ACHN (cell line): ENCODE measurements at places on chromosomes 12 and 14.

DNA sequence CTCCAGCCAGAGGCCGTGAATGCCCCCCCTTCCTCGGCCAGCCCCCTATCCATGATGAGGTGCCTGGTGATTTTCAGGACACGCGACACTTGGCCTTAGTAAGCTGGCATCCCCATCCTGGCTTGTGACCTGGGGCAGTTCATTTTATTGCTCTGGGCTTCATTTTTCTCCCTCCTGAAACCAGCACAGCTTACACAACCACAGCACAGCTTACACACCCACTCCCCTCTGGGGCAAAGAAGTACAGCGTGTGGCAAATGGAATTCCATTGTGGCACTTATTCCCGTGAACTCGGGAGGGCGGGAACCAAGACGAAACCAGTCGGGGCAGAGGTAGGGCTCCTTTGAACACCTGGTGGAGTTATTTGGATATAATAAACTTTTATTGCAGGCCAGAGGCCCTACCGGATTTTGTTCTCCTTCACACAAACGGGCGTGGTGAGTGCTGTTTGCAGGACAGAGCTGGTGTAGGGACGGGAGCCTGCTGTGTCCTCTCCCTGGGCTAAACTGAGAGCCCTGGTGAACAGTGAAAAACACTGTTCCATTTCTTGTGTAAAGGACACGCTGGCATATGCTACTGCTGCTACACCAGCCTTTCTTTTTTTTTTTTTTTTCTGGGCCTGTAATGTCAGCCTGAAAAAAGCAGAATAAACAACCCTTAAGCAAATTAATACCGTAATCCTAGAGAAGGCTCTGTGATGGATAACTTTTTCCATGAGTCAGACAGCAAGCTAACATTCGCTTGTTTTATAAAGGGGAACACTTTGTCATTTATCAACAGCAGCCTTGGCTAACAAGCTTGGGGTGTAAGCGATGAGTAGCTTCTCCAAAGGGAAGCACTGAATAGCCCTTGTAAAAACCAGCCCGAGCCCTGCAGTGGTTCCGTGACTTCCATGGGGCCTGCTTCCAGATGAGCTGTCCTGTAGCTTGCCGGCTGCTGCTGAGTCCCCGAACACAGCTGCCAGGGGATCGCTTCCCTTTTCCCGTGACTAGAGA is 29.3 kb downstream of the CD9 start:
- no peak for DNase-seq

GRCh38 chr14:87131879-87132278 is 861.1 kb downstream of the GALC start:
- DNase-seq, result no peak

DNA sequence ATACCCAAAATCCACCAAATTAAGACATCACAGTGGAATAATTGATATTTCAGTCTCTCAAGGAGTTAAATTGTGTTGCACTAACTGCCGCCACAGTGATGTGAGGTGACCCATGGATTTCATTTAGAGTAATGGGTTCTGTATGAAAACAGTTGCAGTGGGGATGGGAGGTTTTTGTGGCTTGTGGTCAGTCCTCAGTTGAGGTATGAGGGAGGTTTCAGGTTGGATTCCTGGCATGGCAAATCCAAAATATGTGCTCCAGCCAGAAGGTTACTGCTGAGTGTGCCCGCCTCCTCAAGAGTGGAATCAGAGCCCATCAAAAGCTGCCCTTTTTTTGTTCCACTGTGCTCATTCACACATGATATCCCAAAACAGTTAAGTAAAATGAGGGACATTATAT is 487.1 kb downstream of the EGLN3 start:
- no peak for DNase-seq

GRCh38 chr14:99157676-99158075 is 114.3 kb downstream of the BCL11B start:
- DNase-seq, result no peak

GRCh38 chr12:46386877-46387629 is 14.5 kb upstream of the SLC38A2 start:
- peak; percentile 40 for DNase-seq

GRCh38 chr12:39692258-39692853 is 72.8 kb upstream of the ABCD2 start:
- DNase-seq, result peak; percentile 53

- DNase-seq, result no peak
Observed at GRCh38 chr12:54561164-54561563, 11.8 kb downstream of the PDE1B start.

DNA sequence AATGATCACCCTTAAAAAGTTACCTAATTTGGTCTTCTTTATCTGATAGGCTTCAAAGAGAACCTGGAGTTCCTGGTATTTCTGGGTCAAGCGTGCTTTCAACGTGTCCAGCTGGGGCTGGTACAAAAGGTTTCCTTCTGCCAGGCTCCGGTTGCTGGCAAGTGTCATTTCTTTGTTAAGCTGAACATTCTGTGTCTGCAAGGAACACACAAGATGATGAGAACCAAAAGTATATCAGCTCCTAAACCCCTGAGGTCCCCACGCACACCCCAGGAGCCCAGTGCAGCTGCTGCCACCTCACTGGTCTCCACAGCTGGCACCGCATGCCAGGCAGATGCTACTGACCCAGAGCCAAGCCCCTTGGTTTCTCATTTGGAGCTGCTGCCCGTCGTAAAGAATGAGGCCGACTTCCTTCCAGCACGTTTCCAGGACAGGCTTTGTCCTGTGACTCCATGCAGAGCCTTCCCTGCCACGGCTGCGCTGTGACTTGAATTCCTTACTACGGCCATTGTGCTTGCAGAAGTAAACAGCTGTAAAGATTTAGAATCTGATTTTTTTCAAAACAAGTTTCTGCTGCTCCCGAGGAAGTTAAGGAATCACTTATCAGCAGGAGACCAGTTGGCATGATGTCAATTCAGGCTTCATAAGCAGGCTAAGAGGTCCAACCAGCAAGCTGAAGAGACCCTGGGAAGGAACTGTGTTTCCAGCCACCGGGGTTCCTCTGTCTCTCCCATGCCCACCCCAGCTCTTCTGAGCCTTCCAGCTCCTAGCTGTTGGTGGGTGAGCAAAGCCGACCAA is 24.9 kb downstream of the VPS37B start:
- DNase-seq, result no peak

DNA sequence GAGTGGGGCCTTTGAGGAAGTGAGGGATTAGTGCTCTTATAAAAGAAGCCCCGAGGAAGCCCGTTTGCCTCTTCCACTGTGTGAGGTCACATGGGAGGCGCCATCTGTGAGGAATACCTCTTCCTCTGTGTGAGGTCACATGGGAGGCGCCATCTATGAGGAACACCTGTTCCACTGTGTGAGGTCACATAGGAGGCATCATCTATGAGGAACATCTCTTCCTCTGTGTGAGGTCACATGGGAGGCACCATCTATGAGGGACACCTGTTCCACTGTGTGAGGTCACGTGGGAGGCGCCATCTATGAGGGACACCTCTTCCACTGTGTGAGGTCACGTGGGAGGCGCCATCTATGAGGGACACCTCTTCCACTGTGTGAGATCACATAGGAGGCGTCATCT is 69.7 kb downstream of the SLC24A4 start:
- DNase-seq, result no peak

DNA sequence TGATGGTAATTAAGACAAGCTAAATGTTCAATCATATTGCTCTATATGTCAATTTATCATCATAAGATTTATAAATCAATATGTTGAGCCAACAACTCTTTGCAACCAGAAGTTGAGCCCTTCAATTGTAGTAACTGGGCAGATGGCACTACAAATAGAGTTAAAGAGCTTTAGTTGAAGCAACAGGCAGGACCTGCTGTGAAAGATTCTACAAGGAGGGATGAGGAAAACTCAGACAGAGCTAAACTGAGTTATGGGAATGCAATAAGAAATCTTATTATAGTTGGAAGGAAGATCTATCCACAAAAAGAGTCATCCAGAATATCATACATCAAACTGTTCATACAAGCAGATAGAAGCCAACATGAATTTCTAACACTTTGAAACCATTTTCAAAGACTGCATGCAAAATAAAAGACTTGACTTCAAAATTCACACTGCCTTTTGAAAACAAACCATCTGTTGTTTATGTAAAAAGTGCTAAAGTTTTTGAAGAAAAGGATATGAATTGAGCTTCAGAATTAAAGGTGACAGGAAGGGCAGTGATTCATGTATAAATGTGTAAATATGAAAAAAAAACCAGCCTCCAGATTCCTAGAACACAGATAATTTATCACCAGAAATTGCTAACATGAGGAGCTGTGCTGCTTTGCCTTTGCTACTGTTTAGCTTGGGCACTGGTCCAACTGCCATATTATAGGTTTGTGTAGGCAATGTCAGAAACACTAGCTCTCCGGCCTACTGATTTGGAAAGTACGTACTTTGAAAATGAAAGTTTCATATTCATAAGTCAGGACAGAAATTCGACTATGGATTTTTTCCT is 133.2 kb downstream of the SLC35F4 start:
- peak; percentile 40 for DNase-seq

DNA sequence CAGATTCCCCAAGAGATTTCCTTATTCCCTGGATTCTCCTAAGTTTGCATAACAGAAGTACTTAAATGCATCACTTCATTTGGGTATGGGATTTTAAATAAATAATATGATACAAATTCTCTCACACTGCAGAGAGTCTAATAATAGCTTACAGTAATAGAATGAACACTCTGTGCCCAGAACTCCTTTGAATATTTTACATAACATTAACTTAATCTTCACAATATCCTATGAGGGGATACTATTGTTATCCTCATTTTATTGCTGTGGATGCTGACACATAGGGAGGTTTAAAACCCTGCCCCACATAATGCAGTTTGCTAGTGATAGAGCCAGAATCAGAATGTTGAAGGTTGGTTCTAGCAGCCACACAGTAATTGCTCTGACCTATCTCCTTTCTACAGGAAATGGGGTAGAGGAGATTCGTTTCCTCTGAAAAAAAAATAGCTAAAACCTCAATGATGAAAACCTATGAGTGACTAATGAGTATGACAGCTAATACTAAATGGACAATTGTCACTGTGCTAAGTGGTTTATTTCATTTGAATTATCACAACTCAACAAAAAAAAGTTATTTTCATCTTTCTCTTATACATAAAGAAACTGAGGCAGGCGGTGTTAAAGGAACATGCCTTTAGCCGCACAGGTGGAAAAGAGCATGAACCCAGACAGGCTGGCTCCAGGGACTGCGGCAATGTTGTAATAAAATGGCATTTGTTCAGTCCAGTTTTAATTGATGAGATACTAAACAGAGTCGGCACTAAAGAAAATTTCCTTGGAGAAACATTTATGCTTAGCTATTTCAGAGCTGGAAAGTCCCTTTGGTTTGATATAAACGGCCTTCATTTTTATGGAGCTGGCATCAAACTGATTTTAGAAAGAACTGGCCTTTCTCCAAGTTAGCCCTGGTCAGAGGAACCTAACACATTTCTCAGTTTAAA is 880.9 kb downstream of the NRXN3 start:
- DNase-seq, result no peak

DNA sequence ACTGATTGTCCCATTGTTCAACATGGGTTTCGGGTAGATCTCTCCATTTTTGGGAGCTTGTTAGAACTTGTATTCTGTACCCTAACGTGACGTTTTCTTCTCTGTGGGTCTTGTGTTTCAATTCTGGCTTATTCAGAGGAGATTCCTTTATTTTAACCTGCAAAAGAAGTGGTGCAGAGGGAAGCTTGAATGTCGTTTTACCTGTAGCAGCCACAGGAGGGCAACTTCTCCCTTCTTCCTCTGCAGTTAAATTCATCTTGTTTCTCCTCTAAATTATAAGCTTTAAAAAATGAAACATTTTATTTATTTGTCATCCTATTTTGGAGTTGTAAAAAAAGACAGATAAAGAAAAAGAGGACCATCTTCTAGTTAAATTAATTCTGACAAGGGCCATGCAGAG is 13.7 kb upstream of the CLEC4D start:
- no peak for DNase-seq

- no peak for DNase-seq
Observed at GRCh38 chr12:97984974-97985580, 522.5 kb downstream of the RMST start.

DNA sequence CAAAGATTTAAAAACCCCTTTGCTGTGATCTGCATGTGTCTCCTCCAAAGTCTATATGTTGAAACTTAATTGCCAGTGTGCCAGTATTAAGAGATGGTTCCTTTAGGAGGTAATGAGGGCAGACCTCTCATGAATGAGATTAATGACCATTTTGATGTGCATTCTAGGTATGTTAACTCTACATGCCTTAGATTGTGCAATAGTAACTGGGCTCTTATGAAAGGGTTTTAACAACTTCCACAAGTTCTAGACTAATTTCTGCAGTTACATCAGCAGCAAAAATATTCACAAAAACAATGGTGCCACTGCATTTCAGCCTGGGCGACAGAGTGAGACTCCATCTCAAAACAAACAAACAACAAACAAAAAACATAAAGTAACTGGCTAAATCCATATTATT is 3.8 kb upstream of the TAS2R10 start:
- no peak for DNase-seq
